Stimulated activated CD8-positive, alpha-beta memory T cell treated with anti-CD3 and anti-CD28 coated beads, Interleukin-4, amount 100 ng/mL, for 1 hour (primary cell): ENCODE measurements at places on chromosomes 6 and 20.

DNA sequence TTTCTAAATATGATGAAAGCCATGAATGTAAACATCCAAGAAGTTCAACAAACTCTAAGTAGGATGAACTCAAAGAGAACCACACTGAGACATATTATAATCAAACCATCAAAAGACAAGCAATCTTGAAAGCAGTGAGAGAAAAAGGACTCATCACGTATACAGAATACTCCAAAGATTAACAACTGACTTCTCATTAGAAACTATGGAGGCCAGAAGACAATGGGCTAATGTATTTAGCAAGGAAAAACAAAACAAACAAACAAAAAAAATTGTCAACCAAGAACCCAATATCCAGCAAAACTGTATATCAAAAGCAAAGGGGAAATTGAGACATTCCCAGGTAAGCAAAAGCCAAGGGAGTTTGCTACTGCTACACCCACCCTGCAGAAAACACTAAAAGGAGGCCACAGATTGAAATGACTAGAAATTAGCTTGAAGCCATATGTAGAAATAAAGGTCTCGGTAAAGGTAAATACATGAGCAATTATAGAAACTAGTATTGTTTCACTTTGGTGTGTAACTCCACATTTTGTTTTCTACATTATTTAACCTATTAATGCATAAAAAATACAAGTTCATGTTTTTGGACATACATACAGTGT lies 301.1 kb upstream of the QKI start:
- DNase-seq, result no peak

GRCh38 chr6:100194535-100194934 lies 200.5 kb upstream of the MCHR2 start:
- no peak for DNase-seq

DNA sequence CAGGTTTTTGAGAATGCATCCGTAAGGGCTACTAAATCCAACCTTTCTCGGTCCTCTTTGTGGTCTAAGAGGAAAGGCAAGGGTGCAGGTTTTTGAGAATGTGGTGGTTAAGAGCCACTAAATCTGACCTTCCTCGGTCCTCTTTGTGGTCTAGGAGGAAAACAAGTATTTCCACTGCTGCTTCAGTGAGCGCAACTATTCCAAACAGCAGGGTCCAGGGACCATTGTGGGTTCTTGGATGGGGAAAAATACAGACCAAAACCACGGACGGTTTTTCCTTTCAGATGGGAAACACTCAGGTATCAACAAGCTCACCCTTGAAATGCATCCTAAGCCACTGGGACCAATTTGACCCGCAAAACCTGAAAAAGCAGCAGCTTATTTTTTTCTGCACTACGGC lies 21.9 kb downstream of the BTBD9 start:
- DNase-seq, result no peak

GRCh38 chr6:32194825-32195651 lies 2.6 kb upstream of the GPSM3 start:
- DNase-seq, result no peak

GRCh38 chr6:40340196-40340595 lies 247.0 kb downstream of the LRFN2 start:
- no peak for DNase-seq

DNA sequence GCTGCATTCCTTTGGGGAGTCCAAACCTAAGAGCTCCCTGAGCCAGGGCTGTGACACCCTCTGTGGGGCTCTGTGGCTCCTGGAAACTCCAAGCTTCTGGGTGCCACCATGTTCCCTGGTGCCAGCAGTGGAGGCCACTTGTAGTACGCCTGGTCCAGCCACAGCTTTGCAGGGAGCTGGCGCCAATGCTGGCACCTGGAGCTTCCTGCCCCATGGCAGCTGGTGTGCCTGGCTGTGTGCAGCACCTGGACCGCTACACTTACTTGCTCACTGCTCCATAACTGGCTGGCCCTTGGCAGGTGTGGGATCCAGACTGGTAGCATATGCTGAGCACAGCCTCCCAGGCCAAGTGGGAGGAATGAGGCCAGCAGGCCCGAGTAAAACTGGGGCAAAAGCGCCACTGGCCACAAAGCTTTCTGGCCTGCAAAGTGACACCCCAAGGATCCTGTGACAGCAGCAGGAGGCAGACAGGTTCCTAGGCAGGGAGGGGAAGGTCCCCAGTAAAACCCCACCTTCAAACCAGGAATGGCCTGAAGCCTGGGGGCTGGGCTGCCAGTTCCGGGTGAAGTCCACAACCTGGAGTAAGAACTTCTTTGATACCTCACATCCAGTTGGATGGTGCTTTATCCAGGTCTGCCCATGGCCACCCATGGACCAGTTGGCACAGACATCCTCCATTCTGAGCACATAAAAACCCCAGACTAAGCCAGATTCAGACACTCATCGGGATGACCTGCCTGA lies 461.0 kb downstream of the TBC1D32 start:
- no peak for DNase-seq

DNA sequence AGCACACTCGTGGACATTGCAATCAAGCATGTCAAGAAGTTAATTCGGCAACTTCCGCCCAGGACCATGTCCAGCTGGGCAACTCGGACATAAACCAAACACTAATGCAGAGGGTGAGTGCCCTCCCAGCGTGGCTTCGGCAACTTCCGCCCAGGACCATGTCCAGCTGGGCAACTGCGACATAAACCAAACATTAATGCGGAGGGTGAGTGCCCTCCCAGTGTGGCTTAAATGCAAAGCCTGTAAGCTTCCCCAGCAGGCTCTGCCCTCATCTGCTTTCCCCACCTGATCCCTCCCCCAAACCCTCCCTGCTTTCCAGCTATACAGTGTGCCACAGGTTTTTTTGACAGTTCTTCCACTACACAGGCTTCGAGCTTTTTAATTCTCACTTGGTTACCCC lies 143.4 kb downstream of the PXDC1 start:
- DNase-seq, result no peak

GRCh38 chr6:128899341-128900050 lies 16.6 kb downstream of the LAMA2 start:
- DNase-seq, result no peak

GRCh38 chr20:37404461-37404890 lies 58.5 kb downstream of the SRC start:
- no peak for DNase-seq

GRCh38 chr6:5478380-5478779 lies 217.1 kb downstream of the FARS2 start:
- no peak for DNase-seq

DNA sequence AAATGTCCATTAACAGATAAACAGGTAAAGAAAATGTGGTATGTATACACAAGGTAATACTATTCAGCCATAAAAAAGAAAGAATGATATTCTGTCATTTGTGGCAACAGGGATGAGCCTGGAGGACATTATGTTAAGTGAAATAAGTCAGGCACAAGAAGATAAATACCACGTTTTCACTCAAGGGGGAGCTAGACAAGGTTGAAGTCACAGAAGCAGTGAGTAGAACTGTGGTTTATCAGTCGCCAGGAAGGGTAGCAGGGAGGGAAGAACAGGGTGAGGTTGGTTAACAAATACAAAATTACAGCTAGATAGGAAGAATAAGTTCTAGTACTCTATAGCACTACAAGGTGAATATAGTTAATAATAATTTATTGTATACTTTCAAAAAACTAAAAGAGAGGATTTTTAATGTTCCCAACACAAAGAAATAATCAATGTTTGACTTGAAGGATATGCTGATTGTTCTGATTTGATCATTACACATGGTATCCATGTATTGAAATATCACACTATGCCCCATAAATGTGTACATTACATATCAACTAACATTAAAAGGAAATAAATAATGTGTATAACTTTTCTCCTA lies 21.1 kb downstream of the RTN4IP1 start:
- DNase-seq, result peak; percentile 1

GRCh38 chr6:163897669-163898068 lies 483.2 kb downstream of the QKI start:
- no peak for DNase-seq

DNA sequence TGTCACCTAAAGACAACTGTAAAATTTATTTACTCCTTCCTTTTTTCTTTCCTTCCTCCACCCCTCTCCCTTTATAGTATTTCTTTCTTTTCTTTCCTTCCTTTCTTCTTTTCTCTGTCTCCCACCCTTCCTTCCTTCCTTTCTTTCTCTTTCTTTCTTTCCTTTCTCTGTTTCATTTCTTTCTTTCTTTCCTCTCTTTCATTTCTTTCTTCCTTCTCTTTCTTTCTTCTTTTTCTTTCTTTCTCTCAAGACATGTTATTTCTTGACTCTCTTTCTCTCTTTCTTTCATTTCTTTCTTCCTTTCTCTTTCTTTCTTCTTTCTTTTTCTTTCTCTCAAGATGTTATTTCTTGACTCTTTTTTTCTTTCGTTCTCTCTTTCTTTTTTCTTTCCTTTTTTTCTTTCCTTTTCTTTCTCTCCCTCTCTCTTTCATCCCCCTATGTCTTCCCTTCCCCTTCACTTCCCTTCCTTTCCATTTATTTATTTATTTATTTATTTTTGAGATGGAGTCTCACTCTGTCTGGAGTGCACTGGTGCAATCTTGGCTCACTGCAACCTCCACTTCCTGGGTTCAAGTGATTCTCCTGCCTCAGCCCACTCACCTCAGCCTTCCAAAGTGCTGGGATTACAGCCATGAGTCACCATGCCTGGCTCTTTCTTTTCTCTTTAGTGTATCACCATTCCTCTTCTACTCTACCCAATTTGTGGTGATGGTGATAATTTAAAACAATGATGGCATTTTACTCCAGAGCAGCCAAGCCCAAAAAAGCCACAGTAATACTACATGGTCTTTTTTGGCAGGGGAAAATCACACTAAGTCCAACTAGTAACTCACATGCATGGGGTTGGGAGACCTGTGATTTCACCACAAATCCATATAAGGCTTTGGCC lies 188.2 kb downstream of the ADGRG6 start:
- DNase-seq, result no peak

DNA sequence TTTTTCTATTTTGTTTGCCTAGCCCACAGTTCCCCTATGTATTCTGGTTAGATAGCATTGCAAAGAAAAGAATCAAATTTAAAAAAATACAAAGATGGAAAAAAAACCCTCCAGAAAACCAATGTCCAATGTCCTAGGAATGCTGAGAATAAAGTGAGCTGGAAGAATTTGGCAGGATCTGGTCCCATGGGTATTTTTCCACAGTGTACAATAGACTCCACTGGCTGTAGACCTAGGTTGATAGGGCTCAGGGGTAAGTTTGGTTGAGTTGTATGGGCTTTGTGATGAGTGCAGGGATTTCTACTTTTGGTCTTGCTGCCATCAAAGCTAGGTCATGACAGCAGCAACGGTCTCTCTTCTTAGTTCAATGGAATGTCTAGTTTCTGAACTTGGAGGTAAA lies 41.5 kb downstream of the SLC22A2 start:
- no peak for DNase-seq

DNA sequence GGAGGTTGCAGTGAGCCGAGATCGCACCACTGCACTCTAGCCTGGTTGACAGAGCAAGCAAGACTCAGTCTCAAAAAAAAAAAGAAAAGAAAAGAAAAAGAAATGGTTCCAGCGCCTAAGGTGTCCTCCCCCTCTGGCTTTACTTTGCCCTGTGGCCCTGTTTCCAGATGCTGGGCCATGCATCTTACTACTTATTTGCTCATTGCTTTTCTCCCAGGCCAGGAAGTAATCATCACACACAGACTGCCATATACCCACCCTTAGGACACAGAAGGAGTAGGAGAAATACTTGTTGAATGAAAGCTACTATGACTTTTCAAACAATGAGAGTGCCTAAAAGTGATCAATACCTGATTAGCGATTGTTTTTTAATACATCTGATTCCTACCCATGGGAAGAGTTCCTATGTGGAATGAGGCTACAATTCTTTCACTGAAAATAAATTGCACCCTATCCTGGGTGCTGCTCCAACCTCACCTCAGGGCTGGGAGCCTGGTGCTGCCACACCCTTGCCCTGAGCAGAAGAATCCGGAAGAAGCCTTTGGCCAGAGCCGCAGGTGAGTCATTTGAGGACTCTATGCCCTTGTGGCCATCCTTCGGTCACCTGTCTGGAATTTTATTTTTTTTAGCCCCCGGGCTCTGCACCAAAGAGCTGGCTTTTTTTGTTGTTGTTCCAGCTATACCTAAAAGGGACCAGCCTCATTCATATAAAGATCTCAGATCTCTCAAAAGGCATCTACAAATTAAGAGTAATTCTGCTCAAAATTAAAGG lies 22.7 kb upstream of the TFAP2C start:
- no peak for DNase-seq

- no peak for DNase-seq
These were observed at the start of gene FOXQ1 for GRCh38 chr6:1311400-1312202. Gene FOXQ1, plus strand, starts transcription at chr6:1312098. Its CDS starts 607 bp downstream, at chr6:1312705.

DNA sequence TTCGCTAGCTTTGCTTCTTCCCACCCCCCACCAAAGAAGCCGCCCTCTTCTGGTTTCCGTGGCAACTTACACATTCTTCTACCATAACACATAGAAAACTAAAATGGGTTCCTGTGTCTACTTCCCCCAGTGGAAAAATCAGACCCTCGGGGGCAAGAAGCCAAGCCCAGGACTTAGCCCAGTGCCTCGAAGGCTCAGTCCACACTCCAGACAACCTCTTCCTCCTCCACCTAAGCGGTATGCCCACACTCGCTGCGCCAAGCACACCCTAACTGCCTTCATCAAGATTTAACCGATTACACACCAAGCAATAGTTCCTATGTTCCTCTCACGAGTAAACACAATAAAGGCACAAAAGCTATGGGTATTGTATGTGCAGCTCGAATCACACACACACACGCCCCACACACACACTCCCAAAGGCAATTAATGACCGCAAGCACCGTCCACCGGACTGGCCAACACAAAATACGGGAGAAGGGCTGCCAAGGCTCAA lies 537 bp downstream of the PPIL4 start:
- peak; percentile 42 for DNase-seq

GRCh38 chr6:92376691-92377090 lies 1042.7 kb downstream of the EPHA7 start:
- DNase-seq, result no peak

GRCh38 chr6:90982051-90982450 lies 395.2 kb upstream of the MAP3K7 start:
- no peak for DNase-seq
